ENCODE measurements at places on chromosomes 5 and 9.

GRCh38 chr9:21583628-21584377 is 101.7 kb upstream of the IFNE start:
- no peak for DNase-seq

- no peak for DNase-seq
Observed at GRCh38 chr9:82495884-82496777, 507.6 kb downstream of the SPATA31D1 start.

DNA sequence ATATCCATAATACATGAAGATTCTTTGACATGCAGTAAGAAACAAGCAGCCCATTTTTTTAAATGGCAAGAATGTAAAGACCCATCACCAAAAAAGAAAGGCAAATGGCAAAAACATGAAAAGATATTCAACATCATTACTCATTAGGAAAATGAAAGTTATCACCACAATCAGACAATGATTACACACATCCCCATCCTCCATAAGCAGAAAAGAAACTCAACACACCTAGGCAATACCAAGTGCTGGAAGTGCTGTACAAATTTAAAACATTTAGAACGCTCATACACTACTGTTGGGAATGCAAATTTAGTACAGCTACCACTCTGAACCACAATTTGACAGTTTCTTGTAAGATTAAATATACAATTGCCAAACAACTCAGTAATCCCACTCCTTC is 466.7 kb downstream of the ACTL7B start:
- DNase-seq: no peak

GRCh38 chr5:44783634-44784315 is 25.0 kb upstream of the MRPS30 start:
- DNase-seq: no peak

DNA sequence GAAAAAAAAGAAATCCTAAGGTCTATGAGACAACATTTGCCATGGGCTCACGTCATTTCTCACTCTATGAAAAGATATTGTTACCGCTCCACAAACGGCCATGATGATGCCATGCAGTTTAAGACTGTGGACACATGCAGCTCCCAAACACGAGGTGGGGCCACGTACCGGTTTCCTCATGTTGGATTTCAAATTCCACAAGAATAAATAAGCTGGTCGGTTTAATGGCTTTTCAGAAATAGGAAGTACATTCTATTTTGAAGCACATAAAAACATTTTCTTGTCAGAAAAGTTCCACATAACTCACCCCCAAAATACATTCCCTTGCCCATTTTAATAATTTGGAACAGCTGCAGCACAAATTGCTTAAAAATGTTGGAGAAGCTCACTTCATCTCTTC is 130.6 kb downstream of the MYO10 start:
- DNase-seq: no peak

DNA sequence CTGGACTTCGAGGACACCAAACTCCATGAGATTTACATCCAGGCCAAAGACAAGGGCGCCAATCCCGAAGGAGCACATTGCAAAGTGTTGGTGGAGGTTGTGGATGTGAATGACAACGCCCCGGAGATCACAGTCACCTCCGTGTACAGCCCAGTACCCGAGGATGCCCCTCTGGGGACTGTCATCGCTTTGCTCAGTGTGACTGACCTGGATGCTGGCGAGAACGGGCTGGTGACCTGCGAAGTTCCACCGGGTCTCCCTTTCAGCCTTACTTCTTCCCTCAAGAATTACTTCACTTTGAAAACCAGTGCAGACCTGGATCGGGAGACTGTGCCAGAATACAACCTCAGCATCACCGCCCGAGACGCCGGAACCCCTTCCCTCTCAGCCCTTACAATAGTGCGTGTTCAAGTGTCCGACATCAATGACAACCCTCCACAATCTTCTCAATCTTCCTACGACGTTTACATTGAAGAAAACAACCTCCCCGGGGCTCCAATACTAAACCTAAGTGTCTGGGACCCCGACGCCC is 1.3 kb downstream of the PCDHGC3 start:
- DNase-seq: no peak

GRCh38 chr5:115977988-115978387 is 15.7 kb downstream of the LVRN start:
- no peak for DNase-seq

DNA sequence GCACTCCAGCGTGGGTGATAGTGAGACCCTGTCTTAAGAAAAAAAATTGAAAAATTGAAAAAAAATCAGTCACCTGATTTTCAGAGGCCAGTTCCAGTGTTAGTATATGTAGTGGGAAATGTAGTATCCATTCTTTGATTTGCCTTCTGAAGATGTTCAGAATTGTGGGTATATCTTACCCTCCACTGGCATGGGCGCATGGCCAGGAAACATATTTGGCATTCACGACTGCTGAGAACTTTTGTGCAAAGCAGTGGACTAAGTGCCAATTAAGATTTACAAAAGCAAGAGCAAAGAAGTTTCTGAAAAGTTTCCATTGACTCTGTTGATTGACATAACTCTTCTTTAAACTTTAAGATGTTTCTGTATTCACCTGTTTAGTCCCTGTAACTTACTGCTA is 2.4 kb downstream of the CAVIN4 start:
- DNase-seq: no peak

GRCh38 chr5:609506-609905 is 2.6 kb upstream of the CEP72 start:
- no peak for DNase-seq

DNA sequence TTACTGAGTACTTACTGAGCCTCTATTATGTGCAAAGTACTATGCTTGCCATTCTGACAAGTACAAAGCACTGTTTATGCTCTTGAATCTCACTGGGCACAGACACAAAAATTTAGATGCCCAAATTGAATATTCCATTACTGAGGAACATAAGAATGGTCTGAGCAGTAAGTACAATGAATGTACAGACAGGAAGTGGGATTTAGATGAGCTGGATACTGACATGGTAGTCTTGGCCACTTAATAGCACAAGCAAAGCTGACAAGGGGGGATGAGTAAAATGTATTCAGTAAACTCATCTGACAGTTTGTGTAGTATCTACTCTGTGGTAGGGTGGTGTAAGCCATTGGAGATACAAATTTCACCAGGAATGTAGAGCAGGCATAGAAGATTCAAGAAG is 132.4 kb downstream of the EFNA5 start:
- DNase-seq: no peak

DNA sequence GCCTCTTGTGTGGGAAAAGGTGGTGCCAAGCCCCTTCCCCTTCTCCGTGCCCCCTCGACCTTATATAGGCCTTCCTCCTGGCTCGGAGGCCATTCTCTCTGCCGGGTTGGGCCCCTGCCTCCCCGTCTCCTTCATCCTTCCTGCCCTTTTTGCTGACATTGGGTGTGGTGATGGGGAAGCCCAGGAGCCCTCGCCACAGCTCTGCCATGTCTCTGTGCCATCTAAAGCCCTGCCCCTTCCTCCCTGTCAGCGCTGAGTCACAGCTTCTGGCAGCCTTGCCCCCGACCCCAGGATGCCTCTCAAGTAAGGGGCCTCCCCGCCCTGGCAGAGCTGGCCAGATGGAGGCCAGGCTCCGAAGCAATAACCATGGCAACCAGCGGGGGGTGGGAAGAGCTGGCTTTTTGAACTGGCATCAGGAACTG is 30.4 kb downstream of the JADE2 start:
- DNase-seq: peak; percentile 13

DNA sequence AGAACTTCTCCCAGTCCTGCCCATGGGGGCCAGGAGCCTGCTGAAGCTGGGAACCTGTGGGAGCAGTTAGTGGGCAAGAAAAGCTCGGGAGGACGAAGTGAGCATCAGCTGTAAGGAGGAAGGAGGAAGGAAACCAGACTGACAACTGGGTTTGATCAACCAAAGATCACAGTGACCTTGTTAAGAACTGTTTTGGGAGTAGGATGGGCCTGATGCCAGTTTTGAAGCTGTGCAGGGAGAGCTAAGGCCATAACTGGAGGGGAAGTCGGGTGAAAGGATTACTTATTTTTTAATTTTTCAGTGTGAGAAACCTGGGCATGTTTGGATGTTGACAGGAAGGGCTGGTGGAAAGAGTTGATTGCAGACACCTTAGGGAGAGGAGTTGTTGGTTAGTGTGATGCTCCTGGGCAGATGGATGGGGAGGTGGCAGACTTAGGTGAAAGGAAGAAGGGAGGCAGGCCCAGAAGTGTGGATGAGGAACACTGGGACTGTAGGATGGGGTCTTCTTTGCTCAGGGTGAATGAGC is 58.3 kb upstream of the KLF4 start:
- no peak for DNase-seq

- DNase-seq: no peak
Observed at GRCh38 chr9:111198936-111199335, 131.1 kb downstream of the OR2K2 start.

GRCh38 chr9:107650321-107650720 is 160.8 kb upstream of the KLF4 start:
- no peak for DNase-seq

- DNase-seq: no peak
Observed at GRCh38 chr5:144089401-144090021, 80.9 kb downstream of the YIPF5 start.

DNA sequence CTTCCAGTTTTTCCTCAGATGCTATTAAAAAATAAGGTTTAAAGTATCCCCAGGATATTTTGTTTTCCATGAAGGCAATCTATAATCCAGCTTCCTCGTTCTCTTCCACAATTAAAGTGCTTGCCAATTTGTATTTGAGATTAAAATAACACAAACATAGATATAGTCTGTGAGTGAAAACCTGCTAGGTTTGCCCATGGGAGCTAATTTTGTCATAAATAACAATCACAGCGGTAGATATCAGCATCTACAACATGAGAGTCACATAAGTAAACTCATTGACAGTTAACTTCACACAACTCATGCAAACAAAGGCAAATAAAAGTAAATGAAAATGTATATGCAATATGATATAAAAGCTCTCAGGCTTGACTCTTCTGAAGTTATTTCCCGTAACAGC is 29.2 kb upstream of the RASGRF2 start:
- DNase-seq: no peak

DNA sequence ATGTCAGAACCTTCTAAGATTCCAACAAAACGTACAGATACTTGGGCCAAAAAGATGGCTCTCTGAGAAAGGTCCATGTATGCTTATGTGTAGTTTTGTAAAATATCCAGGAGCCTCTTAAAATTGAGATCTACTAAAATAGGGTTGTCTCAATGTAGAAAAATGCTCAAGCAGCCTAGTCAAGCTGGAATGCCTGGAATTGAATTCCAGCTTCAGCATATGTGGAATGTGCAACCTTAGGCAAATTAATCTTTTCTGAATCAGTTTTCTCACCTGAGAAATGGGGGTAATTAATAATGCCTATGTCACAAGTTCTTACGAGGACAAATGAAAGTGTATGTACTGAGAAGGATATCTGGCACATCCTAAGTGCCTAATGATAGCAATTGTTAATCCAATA is 662.4 kb downstream of the DTWD2 start:
- no peak for DNase-seq

DNA sequence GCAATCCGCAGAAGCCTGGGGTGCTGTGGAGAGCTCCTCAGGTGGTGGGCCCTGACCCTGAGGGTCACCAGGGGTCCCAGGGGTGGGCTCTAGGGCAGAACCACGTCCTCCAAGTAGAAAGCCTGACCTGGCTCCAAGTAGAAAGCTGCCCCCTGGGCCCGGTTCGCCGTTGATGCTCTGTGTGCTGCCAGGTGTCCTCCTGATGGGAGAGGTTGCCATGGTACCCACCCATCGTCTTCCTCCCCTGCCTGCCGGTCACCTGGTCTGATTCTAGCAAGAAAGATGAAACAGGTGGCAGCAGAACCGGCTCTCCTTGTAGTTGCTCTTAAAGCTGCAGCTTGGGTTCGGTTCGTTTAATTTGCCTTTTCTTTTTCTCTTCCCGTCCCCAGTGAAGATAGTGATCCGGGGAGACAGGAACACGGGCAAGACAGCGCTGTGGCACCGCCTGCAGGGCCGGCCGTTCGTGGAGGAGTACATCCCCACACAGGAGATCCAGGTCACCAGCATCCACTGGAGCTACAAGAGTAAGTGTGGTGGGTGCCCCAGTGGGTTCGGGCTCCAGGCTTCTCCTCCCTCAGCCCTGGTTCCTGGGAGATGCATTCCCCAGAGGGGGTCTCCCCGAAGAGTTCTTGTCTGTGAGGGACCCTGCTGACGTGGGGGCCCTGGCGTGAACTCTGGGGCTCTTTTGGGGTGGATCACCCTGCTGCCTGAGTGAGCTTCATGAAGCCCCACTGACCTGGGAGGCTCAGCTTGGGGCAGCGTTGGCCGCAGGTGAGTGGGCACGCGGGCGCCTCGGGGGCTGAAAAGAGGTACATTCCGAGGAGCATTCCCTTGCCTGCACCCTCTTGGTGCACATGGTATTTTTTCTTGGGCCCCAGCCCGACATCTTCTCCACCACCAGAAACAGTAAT is 15.6 kb downstream of the RABL6 start:
- DNase-seq: no peak

GRCh38 chr9:4424891-4425290 is 65.4 kb upstream of the SLC1A1 start:
- DNase-seq: no peak

GRCh38 chr5:134579284-134579771 is 53.3 kb downstream of the SAR1B start:
- no peak for DNase-seq

- no peak for DNase-seq
Observed at GRCh38 chr9:127118597-127119319, 3.7 kb downstream of the ANGPTL2 start.

- DNase-seq: no peak
Observed at GRCh38 chr9:116088396-116088795, 65.2 kb upstream of the PAPPA start.

- no peak for DNase-seq
Observed at GRCh38 chr9:127358770-127359169, 38.2 kb upstream of the SLC2A8 start.

Data from hypothalamus (tissue), 51 donors.